ENCODE measurements at places on chromosomes 6 and 20. TPM values are rescaled to one million over a fixed set of nuclear protein-coding genes. Genes with fewer than 3 reads are reported as not detected.

GRCh38 chr6:117601811-117602150 lies 530 bp downstream of the GOPC start:
- DNase-seq: no peak

GRCh38 chr6:91149246-91149955 lies 562.5 kb upstream of the MAP3K7 start:
- DNase-seq: no peak

- DNase-seq: no peak
Measured at GRCh38 chr6:40512340-40512739, 74.8 kb downstream of the LRFN2 start.

DNA sequence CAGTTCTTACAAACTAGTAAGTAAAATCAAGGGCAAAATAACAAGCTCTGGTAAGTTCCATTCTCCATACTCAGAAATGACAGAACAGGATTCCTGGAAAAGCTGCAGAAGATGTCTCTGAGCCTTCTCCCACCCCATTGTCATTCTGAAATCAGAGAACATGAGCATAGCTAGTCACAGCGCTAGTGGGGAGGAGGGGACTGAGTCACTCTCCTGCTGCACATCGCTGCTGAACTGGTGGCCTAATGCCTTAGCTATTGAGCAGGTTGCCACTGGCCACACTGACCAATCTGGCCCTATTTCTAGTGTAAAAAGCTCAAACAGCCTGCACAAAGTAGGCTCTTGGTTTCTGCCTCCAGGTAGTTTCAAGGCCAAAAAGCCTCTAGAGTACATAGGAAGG lies 26.1 kb upstream of the RIPPLY2 start:
- DNase-seq: no peak

DNA sequence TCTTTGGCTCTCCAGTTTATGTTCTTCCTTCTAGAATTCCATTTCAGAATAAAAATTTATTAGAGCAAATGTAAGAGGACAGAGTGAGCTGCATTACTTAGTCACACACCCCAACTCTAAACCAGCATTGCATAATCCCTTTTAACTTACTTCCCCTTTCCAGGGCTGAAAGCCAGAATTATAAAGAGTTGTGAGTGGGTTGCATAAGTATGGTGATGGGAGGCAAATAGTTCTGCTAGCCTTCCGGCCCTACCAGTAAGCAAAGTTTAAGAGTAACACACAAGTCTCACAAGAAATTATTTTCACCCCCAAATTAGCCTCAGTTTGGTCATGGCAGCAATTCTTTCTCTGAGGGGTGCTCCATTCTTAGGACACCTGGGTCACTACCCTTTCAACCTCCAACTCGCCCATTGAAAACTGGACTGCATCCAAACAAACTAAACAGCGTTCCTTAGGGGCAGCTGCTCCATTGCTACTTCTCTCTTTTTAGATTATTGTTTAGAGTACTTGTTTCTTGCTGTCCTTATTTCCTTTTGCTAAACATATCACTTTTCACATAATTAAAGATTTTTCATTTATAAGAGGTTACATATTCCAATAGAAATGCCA lies 1.6 kb downstream of the KIAA0408 start:
- no peak for DNase-seq

Gene SDCBP2
- total RNA-seq: 5.9 TPM

Gene FABP7
- not detected for total RNA-seq

DNA sequence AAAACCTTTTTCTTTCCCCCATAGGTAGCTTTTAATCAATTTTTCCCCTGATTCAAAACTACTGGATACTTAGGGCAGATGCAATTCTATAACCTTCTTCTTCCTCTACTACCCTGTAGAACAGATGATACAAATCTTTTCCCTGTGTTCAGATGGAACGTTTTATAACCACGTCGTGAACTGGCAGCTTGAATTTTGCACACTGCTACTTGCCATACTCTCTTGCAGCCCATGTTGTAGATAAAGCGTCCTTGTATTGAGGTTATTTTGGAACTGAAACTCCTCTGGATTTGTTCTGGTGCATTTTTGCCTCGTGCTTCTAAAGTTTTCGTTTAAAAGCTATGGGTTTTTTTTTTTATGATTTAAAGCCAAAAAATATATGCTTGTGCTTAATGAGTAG lies 440.2 kb downstream of the RFPL4B start:
- DNase-seq: no peak

Gene CCN6
- not detected for total RNA-seq

DNA sequence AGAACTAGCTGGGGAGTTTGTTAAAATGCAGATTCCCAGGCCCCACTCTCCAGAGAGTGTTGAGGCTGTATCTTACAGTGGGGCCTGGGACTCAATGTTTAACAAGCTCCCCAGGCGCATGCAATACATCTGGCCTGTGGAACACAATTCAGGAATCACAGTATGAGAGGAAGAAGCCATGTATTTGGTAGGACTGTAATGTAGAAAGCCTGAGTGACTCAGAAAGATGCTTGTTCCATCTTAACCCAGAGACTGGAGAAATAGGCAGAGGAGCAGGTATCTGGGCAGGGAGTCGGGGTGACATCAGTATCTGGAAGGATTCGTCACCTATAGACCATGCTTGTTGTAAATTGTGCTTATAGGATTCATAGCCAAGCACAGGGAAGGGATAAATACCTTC lies 90.5 kb downstream of the UNC5CL start:
- DNase-seq: no peak
